Activated CD4-positive, alpha-beta T cell treated with anti-CD3 and anti-CD28 coated beads, Interleukin-2, amount 50 U/mL, for 16 hours (primary cell): ENCODE measurements at places on chromosomes 12 and 14.

GRCh38 chr12:119068129-119068856 lies 87.0 kb downstream of the SRRM4 start:
- no peak for DNase-seq

DNA sequence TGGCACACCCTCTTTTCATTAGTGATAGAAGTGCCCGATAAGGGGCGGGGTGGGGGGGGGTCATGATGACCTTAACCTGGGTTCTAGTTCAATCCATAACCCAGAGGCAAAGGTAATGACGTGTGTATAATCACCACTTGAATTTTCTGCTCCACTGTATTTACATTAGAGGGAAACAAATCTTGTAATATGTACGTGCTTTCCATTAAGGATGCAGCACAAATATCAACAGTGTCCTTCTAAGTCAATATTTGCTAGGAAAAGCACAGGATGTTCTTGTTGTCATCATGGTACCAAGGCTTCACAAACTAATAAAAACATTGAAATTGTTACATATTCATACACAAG lies 121.2 kb upstream of the SLC38A2 start:
- no peak for DNase-seq

GRCh38 chr14:25237845-25238244 lies 187.9 kb upstream of the STXBP6 start:
- DNase-seq: no peak

DNA sequence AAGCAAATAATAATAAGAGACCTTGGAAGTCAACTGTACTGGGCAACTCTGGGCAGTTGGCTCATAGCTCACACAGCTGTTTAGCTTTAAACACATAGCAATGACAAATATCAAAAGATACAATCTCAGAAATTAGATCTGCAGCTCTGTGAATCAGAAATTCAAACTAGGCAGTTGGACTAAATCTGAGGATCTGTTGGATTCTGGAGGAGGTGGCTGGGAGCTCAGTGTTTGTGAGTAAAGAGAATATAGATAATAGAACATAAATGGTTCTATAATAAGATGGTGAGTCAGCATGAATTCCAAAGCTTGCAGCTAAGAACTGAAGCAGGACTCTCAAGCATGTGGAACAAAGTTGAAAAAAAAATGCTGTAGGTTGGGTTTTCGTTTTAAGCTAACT lies 1949.4 kb upstream of the SEL1L start:
- no peak for DNase-seq

DNA sequence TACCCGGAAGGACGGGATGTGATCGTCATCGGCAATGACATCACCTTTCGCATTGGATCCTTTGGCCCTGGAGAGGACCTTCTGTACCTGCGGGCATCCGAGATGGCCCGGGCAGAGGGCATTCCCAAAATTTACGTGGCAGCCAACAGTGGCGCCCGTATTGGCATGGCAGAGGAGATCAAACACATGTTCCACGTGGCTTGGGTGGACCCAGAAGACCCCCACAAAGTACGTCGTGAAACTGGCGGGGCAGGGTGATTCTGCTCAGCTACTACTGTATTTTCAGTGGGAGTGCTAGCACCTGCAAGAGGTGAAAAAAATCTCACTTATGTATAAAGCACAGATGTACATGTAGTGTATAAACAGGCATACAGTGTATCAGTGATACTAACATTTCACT lies 62.9 kb downstream of the FOXN4 start:
- no peak for DNase-seq

- peak; percentile 92 for DNase-seq
Observed at GRCh38 chr12:13103391-13104033, at the start of gene GSG1. Gene GSG1, minus strand, starts transcription at chr12:13103667. Its CDS starts 155 bp downstream, at chr12:13103512.

DNA sequence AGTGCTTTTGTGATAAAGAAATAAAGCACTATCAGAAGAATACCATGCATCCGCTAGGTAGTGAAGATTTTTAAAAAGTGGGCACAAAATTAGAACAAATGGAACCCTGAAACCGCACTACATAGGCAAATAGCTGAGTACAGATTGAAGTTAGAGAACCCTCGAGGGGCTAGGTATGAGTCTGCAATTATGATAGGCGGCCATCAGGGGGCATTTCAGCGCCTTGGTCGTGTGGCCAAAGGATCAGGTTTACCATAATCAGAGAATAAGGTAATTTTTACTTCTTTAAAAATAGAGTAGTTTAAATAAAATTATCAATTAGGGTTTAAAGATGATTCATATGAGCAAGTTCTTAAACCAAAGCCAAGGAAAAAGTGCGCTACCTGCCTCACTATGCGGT lies 129.8 kb downstream of the TMX1 start:
- DNase-seq: peak; percentile 14

DNA sequence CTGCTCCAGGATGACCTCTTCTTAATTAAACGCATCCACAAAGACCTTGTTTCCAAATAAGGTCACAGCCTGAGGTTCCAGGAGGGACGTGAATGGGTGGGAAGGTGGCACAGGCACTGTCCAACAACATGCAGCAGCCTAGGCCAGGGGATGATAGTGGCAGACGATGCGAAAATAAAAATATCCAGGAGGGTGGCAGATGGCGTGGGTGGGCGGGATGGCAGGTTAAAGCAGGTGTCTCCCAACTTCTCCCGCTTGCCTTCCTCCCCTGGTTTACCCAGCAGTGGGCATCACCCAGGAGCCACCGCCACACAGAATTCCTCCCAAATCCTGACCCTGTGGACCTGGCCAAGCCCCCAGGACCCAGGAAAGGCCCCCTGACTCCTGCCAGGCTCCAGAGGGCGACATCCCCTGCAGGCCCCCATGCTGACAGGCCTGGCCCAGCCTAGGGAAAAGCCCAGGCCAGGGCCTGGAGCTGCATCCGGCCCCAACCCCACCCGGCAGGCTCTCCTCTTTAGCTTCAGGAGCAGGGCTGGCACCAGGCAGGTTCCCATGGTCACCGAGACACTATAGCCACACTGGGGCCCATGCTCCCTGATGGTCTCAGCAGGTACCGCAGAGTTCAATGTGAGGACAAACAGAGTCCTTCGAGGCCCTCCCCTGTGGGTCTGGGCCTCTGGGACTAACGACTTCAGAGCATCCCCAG lies 9.7 kb downstream of the NCOR2 start:
- DNase-seq: no peak
